ENCODE measurements at places on chromosomes 16 and 17. TPM values are rescaled to one million over a fixed set of nuclear protein-coding genes. Genes with fewer than 3 reads are reported as not detected.

The SLC12A3 gene
- not detected for total RNA-seq

The MYH13 gene
- total RNA-seq = not detected

The TBX6 gene
- 0.19 TPM for total RNA-seq

The TLCD2 gene
- total RNA-seq = 0.99 TPM

The SLC6A2 gene
- 0.08 TPM for total RNA-seq

The OTOP3 gene
- 0.08 TPM for total RNA-seq

The BTBD17 gene
- not detected for total RNA-seq

The SDK2 gene
- 24.7 TPM for total RNA-seq

The CDRT15 gene
- not detected for total RNA-seq

The NSF gene
- total RNA-seq = 11.0 TPM

The SPATA32 gene
- not detected for total RNA-seq

The SMTNL2 gene
- not detected for total RNA-seq

The FOXL1 gene
- total RNA-seq = 6.0 TPM

The KRT36 gene
- total RNA-seq = not detected

The KRT40 gene
- not detected for total RNA-seq

The KRTAP9-2 gene
- total RNA-seq = not detected

The TMEM100 gene
- not detected for total RNA-seq

The PROCA1 gene
- 1.3 TPM for total RNA-seq

The SYT17 gene
- total RNA-seq = not detected

The TBC1D26 gene
- total RNA-seq = not detected

The IRX3 gene
- 8.7 TPM for total RNA-seq

The TMIGD1 gene
- not detected for total RNA-seq

The CSH2 gene
- total RNA-seq = not detected

The CD300H gene
- not detected for total RNA-seq

The SMIM5 gene
- total RNA-seq = not detected

The DRC3 gene
- 0.15 TPM for total RNA-seq

The NPIPB4 gene
- 9.3 TPM for total RNA-seq

The C17orf113 gene
- 0.38 TPM for total RNA-seq

The CHRNE gene
- not detected for total RNA-seq

The FADS6 gene
- not detected for total RNA-seq

The EIF5A gene
- total RNA-seq = 557 TPM

The PSME3IP1 gene
- total RNA-seq = 47.6 TPM

The ACSM3 gene
- total RNA-seq = 0.65 TPM

The GSPT1 gene
- 112 TPM for total RNA-seq

The HSF4 gene
- total RNA-seq = 4.9 TPM

The LGALS9C gene
- total RNA-seq = 1.8 TPM

The RGS11 gene
- total RNA-seq = 0.11 TPM

The CIAO3 gene
- total RNA-seq = 19.4 TPM

The LRRC75A gene
- not detected for total RNA-seq

The ITGB4 gene
- 1,928 TPM for total RNA-seq

The HBA1 gene
- not detected for total RNA-seq

The ABCA5 gene
- 3.2 TPM for total RNA-seq

The IL17C gene
- total RNA-seq = not detected

The GRAP gene
- not detected for total RNA-seq

The HSD3B7 gene
- 7.9 TPM for total RNA-seq

The KCNG4 gene
- total RNA-seq = not detected

The CLDN9 gene
- not detected for total RNA-seq

The TBC1D3C gene
- not detected for total RNA-seq

The EVPLL gene
- total RNA-seq = not detected

The ENPP7 gene
- not detected for total RNA-seq

The ADORA2B gene
- 69.1 TPM for total RNA-seq

The CAPNS2 gene
- 12.7 TPM for total RNA-seq

All from hair follicular keratinocyte (primary cell).